Posterior cingulate gyrus (tissue), 11 donors: ENCODE measurements at places on chromosomes 6 and 20.

DNA sequence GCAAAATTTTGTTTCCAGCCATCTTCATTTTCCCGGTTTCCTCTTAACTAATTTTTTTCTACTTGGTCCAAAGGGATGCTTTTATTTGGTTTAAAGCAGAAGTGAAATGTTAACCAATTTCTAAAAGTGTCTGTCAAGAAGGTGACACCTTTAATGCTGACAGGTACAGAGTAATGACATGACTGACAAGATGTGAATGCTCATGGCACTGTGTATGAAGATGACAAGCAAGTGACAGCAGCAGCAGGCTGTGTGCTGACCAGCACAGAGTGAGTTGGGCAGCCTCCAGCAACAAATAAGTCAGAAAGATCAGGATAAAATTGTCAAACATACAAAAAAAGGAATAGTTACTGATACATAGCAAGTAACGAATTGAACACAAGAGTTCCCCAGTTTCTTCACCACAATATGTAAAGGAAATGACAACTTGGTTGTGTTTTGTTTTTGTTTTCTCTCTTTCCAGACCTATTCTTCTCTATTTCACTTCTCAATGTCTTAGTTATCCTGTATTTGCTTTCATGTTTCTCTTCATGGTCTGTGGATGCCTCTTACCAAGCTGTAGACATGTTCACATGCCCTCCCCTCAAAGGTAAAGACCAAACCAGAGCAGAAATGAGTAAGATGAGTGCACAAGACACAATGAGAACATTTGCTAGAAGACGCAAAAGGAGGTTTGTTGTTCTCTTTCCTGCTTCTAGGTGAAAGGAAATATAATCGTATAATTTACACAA, 174.9 kb downstream of the FRK start:
- DNase-seq: no peak

GRCh38 chr6:135520781-135521180, 23.2 kb upstream of the AHI1 start:
- no peak for DNase-seq

- DNase-seq: no peak
Measured at GRCh38 chr20:59176812-59177211, 13.2 kb downstream of the ZNF831 start.

DNA sequence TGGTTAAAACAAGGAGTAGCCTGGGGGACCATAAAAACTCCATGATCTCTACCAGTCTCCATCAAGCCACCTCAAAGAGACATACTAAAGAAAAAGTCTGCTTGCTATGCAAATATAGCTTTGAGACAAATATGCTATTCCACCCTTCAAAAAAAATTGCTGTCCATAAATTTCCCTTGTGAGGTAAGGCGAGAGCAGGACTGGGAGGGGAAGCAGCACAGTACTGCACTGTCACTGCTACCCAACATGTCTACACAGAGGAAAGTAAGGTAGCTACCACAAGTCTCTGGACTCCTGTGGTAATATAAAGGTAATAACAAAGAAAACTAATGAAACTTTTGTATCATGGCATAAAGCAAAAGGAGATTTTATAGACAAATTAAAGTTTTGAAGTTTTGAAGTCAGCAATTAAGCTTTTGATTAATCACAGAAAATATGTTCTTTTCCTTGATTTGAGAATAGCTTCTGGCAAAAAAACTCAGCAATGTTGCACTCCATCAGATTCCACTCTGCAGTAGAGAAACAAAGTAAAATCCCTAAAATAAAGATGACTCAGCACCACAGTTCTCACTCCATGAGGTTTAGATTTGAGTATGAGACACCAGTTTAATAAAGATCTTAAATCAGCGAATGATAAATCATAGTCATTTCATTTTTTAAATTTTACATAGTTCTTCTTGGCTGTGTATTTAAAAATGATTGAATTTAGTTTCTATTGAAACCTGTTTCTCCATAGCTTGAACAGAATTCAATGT, 602.4 kb downstream of the COL12A1 start:
- DNase-seq: no peak

- no peak for DNase-seq
Measured at GRCh38 chr6:30757261-30757904, 13.0 kb upstream of the IER3 start.

DNA sequence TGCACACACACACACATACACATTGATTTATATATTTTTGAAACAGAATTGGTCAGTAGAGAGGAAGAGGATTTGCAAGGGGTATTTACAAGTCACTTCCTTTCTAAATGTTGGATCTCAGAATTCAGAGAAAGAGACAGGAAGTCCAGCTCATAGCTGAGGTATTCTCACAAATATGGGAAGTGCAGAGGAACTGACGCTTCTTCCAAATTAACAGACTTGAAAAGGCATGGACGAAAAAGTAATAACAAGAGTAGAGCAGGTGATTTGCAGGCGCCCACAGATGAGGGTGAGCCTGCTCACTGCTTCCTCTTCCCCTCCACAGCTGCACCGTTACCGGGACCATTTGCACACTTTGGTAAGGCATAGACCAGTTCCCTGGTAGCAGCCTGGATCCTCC, 246.4 kb downstream of the PHACTR1 start:
- DNase-seq: no peak

DNA sequence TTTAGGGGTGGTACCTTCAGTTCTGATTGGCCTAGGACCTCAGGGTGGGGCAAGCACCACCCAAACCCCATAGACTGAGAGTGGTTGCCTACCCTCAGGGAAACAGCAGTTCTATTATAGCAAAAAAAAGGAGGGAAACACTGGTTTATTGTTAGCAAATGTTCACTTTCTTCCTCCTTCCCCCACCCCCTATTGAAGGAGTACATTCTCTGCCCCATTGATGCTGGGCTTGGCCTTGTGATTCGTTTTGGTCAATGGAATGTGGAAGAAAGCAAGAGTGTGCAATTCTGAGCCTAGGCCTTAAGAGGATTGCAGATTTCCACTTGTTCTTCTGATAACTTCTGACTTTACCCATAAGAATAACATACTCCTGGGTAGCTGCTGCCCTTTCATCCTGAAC, 255.8 kb downstream of the NFATC2 start:
- no peak for DNase-seq

- no peak for DNase-seq
Measured at GRCh38 chr6:84062519-84063154, 29.1 kb downstream of the MRAP2 start.

DNA sequence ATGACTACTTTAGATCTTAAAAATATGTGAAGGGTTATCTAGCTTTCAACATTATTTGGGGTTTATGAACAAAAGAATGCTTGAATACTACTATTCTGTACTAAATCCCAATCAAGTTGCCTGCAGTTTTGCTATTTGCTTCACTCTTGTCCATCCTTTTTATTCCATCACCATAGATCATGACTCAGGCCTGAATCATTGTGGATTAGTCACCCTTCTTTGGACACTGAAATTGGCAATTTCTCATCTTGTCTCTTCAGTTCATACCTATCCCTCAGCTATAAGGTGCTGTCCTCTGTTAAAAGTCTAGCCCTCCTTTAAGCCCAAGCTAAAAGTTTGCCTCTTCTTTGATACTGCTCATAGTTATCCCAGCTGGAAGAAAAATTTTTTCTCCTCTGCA, 199.1 kb downstream of the CENPW start:
- no peak for DNase-seq

GRCh38 chr20:841568-842546, 8.3 kb downstream of the FAM110A start:
- DNase-seq: peak; percentile 63

DNA sequence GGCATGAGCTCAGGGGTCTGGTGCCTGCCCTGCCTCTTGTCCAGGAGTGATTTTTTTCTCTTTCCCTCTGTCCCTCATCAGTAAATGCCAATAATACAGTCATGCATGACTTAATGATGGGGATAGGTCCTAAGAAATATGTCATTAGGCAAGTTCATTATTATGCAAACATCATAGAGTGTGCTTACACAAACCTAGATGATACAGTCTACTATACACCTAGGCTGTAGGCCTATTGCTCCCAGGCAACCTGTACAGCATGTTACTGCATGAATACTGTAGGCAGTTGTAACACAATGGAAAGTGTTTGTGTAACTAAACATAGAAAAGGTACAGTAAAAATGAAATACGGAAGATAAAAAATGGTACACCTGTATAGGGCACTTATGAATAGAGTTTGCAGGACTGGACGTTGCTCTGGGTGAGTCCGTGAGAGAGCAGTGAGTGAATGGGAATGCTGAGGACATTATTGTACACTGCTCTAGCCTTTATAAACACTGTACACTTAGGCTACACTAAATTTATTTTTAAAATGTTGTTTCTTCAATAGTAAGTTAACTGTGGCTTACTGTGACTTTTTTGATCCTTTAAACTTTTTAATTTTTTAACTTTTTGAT, 22.1 kb downstream of the PBOV1 start:
- no peak for DNase-seq

DNA sequence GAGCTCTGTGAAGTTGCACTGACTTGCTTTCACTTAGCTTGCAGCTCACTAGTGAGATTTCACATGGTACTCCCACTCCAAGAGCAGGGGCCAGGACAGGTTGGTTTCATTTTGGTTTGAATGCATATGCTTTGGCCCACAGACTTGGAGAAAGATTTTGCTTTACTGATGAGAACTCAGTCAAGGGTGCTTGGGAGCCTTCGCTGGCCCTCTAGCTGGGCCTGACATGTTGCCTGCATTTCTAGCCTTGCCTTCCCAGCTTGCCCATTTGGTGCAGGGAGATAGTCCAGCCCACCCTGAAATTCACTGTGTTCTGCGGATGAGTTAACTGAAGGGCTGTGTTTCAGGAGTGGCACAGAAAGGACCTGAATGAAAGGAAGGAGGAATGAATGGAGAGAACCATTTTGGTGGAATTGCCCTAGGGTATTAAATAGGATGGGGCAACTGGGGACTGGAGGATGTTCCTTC, 1.9 kb downstream of the SGK1 start:
- no peak for DNase-seq

DNA sequence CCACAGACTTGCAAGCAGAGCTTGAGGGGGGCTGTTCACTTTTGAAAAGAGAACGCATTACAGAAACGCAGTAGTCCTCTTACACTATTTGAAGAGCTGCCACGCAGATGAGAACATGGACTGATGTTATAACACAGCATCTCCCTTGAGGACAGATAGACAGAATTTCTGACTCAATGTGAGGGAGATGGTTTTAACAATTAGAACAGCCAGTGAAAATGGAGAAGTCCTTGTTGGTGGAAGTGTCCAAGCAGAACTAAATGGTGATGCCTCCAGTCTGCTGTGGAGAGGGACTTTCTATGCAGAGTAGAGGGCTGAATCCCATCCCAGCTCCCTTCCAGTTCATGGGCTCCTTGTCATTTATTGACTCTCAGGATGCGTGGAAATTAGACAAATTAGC, 100.0 kb downstream of the RREB1 start:
- no peak for DNase-seq

- DNase-seq: no peak
Measured at GRCh38 chr6:36154286-36154685, 24.0 kb downstream of the MAPK13 start.

- no peak for DNase-seq
Measured at GRCh38 chr6:22141241-22141745, 155.5 kb downstream of the PRL start.

DNA sequence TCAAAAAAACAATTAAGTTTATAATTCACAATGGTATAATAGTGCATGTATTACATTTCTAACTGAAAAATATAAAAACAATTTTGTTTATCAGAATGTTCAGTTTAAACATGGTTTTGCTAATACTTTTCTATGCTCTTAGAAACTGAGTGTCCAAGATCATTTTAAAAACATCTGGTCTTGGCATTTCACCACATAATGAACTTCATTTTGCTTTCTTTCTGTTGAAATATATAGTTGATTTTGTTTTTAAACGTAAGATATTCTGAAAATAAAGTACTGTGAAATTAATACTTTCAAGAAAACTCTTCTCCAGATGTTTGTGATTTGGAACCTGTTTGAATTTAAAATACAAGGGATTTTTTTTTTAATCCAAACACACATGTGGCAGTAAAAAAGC, 264.4 kb downstream of the COL12A1 start:
- no peak for DNase-seq

- DNase-seq: no peak
Measured at GRCh38 chr20:35237486-35237885, 11.0 kb downstream of the MMP24 start.

DNA sequence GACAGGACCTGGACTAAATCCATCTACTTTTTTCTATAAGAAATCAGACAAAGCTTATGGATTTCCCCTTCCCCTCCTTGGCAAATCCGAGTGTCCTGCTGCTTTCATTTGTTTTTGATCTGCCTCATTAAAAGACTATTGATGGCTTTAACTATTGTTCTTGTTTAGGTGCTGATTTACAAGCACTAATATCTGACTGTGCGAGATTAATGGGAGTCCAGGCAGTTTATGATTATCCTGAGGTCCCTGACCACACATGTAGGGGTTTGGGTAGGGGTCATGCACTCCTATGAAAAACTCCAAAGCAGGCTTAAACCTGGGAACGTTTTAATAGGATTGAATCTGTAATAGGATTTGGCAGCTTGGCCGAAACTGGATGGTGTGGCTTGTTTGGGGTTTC, 317.5 kb upstream of the POU3F2 start:
- DNase-seq: no peak

- DNase-seq: no peak
Measured at GRCh38 chr20:44176833-44177534, 10.0 kb downstream of the JPH2 start.

DNA sequence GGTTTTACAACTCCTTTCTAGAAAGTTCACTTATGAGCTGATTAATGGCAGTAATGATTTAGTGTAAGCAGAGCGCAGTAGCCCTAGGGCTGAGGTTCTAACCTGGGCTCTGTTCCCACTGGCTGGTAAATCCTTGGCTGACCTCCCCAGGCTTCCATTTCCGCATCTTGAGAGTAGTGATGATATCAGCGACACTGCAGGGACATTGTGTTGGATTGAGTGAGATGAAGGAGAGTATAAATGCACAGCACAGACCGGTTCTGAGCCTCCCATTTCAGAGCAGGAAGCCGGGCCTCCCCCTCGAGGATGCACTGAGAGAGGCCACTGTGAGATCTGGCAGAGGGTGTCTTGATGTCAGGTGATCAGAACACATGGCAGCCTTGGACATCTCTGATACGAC, 477.2 kb upstream of the SULF2 start:
- DNase-seq: no peak

GRCh38 chr6:42100029-42100901, 42.2 kb downstream of the C6orf132 start:
- no peak for DNase-seq

- no peak for DNase-seq
Measured at GRCh38 chr6:75791881-75792280, 42.8 kb downstream of the MYO6 start.

DNA sequence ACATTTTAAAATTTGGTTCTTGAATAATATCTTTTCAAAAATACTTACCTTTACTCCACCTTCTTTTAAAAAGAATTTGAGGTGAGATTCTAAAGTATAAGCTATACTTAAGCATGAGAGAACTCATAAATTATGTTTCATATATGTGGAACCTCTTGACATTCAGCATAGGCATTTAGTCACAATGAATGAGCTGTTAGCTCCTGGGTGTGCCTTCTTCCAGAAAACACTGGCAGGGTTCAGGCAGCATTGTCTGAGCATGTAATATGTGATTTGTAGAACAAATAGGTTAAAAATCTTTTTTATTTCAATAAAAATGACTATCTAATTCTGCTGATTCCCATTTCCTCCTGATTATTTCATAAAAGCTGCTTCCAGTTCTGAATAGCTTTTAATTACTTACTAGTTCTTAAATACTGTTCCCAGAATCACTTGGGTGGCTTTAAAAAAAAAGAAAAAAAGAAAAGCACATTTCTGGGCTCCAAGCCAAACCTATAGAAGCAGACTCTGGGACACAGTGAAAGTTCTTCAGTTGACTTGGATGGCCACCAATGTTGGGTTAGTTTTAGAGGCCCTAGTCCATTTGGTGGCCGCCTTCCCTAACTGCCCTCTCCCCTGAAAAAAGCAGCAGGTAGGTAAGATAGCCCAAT, 20.2 kb downstream of the RNF8 start:
- DNase-seq: no peak
